Ovary (tissue), 10 donors: ENCODE measurements at places on chromosomes 4 and X.

- H3K27ac ChIP-seq, result no peak overlapping the region
- H3K4me3 ChIP-seq, result no peak overlapping the region
- H3K4me1 ChIP-seq, result no peaks in the 10 kb centered on the region
- no peak for DNase-seq
- H3K36me3 ChIP-seq, result no peaks in the 10 kb centered on the region
- no peaks in the 10 kb centered on the region for H3K27me3 ChIP-seq
These were observed 736.3 kb upstream of the PCDH7 start for GRCh38 chr4:29983890-29984289.

GRCh38 chrX:112078606-112079005 is 4.0 kb downstream of the TRPC5 start:
- no peaks in the 10 kb centered on the region for H3K27me3 ChIP-seq
- no peak overlapping the region for H3K27ac ChIP-seq
- H3K4me1 ChIP-seq, result no peaks in the 10 kb centered on the region
- no peaks in the 10 kb centered on the region for H3K36me3 ChIP-seq
- H3K4me3 ChIP-seq, result no peak overlapping the region

DNA sequence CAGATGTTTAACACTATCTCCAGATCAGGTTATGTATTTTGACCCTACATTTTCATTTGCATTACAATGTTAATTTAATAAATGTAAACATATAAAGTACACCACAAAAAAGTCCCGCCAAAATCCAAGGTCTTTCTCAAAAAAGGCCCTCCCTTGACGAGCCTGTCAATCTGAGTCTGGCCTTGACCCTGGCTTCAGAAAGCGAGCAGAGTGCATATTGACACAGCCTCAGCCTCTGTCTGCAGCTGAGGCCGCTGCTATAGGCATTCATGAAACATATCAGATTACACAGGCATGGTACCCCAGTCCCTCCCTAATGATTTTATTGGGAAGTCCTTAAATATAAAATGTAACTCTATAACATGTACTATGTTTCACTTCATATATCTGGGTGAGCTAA is 6.2 kb downstream of the MBNL3 start:
- no peaks in the 10 kb centered on the region for H3K36me3 ChIP-seq
- no peaks in the 10 kb centered on the region for H3K27me3 ChIP-seq
- no peak overlapping the region for H3K27ac ChIP-seq
- peaks cover 3% of the 10 kb centered on the region for H3K4me1 ChIP-seq
- H3K4me3 ChIP-seq, result no peak overlapping the region

DNA sequence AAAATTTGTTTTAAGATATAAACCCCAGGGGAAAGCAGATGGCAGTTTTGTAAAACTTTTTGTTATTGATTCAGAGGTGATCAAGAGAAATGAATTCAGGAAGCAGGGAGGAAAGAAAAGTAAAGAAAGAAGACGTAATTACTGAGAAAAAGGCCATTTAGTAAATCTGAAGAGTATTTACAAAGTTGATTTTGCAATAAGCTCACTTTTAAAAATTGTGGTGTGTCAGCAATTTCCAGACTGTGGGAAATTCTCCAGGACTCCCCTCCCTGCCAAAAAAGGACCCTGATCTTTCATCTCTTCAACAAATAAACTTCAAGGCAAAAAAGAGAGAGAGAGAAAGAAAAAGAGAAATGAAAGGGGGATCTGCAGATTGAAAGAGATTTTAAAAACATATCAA is 36.6 kb downstream of the PCYT1B start:
- H3K4me3 ChIP-seq, result no peak overlapping the region
- no peaks in the 10 kb centered on the region for H3K27me3 ChIP-seq
- no peaks in the 10 kb centered on the region for H3K4me1 ChIP-seq
- DNase-seq, result no peak
- no peak overlapping the region for H3K27ac ChIP-seq
- no peaks in the 10 kb centered on the region for H3K36me3 ChIP-seq

DNA sequence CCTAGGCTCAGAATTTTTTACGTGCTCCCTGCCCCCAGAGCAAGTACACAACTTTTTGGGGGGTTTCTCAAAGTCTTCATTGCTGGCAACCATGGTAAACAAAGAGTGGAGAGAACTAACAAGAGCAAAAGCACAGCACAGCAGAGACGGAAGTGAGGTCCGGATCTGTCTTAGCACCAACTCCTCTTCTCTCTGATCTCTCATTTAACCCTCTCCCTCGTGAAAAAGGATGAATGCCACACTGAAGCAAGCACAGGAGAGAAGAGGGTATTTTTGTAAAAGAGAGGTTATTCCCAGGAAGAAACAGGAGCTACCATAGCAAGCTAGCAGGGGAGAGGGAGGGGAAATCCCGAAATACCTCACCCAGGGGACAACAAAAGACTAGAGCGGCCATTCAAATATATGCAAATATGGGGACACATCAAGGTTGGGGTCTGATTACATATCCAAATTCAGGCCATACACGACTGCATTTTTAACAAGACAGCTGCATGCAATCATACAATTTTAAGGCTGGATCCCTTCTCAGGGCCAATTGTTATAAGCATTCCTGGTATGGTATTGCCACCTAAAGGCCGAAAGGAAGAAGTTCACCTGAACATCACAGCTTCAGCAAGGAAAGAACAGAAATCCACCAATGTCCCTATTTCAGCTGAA is 46.6 kb downstream of the CD40LG start:
- no peaks in the 10 kb centered on the region for H3K36me3 ChIP-seq
- no peak overlapping the region for H3K4me3 ChIP-seq
- H3K4me1 ChIP-seq, result no peaks in the 10 kb centered on the region
- no peak overlapping the region for H3K27ac ChIP-seq
- H3K27me3 ChIP-seq, result no peaks in the 10 kb centered on the region
- DNase-seq, result no peak

DNA sequence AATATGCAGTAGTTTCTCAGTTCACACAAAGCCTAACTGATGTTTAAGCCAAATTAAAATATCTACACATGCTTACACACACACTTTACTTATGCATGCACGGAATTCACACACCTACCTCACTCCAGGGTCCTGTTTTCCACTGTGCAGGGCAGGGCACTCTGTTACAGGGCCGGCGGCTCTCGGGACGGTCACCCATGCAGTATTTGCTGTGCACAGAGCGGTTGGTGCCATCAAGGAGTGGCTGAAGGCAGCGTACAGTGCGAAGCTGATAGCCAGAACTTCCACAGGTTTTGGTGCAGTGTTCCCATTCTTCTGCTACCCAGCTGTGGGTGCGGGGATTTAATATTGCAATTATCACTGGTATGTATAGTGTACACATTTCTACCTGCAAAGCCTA is 258.9 kb downstream of the NPFFR2 start:
- no peak for DNase-seq
- H3K27me3 ChIP-seq, result no peaks in the 10 kb centered on the region
- no peaks in the 10 kb centered on the region for H3K4me1 ChIP-seq
- no peak overlapping the region for H3K4me3 ChIP-seq

DNA sequence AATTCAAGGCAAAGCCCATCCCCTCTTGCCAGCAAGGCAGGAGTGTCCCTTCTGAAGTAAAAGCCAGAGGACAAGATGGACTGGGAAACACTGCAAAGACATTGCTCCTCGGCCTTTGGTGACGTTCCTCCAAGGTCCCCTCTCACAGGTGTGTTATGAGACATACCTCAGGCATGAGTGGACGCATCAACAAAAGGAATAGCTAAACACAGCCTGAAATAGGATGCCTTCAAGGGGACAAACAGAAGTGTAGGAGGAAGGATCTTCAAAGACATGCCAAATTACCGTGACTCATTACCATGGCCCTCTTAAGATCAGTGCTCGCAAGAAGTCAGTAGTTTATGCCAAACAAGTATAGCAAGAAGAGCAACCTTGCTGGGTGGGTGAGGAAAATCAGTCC is 6.0 kb upstream of the IDS start:
- no peaks in the 10 kb centered on the region for H3K4me1 ChIP-seq
- no peaks in the 10 kb centered on the region for H3K27me3 ChIP-seq
- DNase-seq, result no peak
- H3K27ac ChIP-seq, result no peak overlapping the region

DNA sequence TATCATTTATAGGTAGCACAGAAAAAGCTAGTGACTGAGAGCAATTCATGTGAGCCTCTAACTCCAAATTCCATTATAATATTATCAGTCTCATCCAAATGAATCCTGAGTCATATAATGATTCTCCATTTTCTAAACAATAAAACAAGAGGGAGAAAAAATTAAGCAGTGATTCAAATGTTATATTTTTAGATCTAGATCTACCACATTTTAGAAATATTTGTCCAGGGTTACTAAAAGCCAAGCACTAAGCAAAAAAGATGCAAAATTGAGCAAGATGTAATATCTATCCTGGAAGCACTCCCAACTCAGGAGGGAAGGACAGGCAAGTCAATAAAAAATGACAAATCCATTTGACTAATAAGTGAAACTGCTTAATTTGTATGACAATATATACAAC is 172.8 kb downstream of the FBXW7 start:
- H3K27ac ChIP-seq, result no peak overlapping the region
- H3K27me3 ChIP-seq, result no peaks in the 10 kb centered on the region
- no peaks in the 10 kb centered on the region for H3K36me3 ChIP-seq
- DNase-seq, result no peak

- H3K36me3 ChIP-seq, result no peaks in the 10 kb centered on the region
- H3K4me3 ChIP-seq, result no peak overlapping the region
- no peak overlapping the region for H3K27ac ChIP-seq
- no peak for DNase-seq
- no peaks in the 10 kb centered on the region for H3K27me3 ChIP-seq
These were observed 60.1 kb downstream of the SH2D1A start for GRCh38 chrX:124406294-124407014.

GRCh38 chr4:184616633-184617551 is 32.4 kb downstream of the CASP3 start:
- H3K27me3 ChIP-seq, result no peaks in the 10 kb centered on the region
- DNase-seq, result no peak
- no peaks in the 10 kb centered on the region for H3K4me1 ChIP-seq
- no peaks in the 10 kb centered on the region for H3K36me3 ChIP-seq
- no peak overlapping the region for H3K4me3 ChIP-seq

DNA sequence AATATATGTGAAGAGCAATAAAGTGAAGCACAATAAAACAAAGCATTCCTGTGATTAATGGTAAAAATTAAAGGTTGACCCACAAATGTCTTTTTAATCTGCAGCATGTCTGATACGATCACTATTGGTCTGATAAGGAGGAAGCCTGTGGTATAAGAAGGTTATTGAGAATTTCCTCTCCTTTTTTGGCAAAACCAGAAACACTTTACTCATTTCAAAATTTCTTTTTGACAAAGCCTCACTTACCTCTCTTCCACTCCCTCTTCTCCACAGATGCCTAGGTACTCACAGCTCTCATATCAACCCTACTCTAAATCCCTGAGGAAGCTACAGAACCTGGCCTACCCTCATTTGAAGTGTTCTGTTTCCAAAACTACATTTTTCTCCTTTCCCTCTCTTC is 56.1 kb downstream of the TSPAN5 start:
- no peaks in the 10 kb centered on the region for H3K36me3 ChIP-seq
- no peak overlapping the region for H3K4me3 ChIP-seq
- H3K4me1 ChIP-seq, result peaks cover 4% of the 10 kb centered on the region

GRCh38 chr4:123127218-123127617 is 204.8 kb upstream of the NUDT6 start:
- no peak overlapping the region for H3K27ac ChIP-seq
- no peaks in the 10 kb centered on the region for H3K36me3 ChIP-seq
- H3K27me3 ChIP-seq, result no peaks in the 10 kb centered on the region
- H3K4me3 ChIP-seq, result no peak overlapping the region
- no peak for DNase-seq
- no peaks in the 10 kb centered on the region for H3K4me1 ChIP-seq

- H3K4me3 ChIP-seq, result no peak overlapping the region
- H3K4me1 ChIP-seq, result no peaks in the 10 kb centered on the region
- H3K27me3 ChIP-seq, result no peaks in the 10 kb centered on the region
- H3K27ac ChIP-seq, result no peak overlapping the region
- no peak for DNase-seq
- no peaks in the 10 kb centered on the region for H3K36me3 ChIP-seq
These were observed 323.2 kb upstream of the INTU start for GRCh38 chr4:127309369-127310102.

DNA sequence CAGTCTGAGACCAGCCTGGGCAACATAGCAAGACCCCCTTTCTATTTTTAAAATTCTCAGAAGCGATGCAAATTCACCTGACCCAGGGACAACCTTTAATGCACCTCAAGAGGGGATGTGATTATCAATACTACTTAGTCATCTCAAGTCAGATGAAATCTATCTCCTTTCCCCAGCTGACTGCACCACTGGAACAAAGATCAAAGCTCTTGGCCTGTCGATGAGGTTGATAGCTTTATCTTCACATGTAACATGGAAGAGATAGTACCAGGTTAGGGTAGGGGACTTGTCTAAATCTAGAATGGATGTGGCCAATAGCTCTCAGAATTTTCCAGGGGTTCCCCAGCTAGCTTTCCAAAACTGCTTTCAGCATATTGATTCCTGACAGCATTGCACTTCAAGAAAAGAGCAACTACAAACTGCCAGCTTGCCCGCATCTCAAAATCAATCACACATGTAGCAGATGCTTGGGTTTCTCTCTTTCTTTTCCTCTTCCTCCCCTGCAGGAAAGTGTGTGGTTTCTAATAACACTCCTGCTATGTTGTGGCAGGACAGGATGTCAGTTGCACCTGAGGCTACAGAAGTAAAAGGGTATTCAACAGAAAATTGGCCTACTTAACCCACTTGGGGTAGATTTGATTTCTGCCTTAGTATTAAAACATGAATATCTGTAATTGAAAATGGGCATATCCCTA is 12.2 kb upstream of the TMEM164 start:
- H3K27me3 ChIP-seq, result no peaks in the 10 kb centered on the region
- no peak for DNase-seq
- no peaks in the 10 kb centered on the region for H3K36me3 ChIP-seq
- H3K4me1 ChIP-seq, result no peaks in the 10 kb centered on the region
- no peak overlapping the region for H3K27ac ChIP-seq
- H3K4me3 ChIP-seq, result no peak overlapping the region

DNA sequence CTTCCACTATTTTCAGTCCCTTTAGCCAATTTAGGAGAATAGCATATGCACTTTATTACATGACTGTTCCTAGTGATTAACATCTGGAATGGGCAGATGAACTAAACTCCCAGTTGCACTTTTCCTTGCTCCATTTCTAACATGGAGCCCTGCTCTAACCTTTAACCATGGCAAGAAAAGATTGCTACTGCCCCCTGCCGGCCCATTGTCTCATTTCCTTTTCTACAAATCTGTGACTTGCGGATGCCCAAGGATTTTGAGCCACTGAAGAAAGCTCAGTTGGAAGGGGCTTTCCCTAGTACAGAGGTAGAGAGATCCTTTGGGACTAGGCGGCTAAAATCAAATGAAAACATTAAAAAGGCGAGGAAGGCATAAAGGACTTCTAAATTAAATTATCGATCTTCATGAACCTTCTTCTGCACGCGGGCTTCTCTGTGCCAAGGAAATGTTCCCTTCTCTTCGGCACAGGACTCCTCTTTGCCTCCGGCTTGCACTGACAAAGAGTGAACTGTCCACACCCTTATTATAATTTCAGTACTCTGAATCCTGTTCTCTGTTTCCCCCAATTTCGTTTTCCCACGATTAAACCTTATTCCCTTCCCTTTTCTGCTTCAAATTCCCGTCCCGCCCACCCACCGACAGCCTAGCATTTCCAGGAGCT is 577 bp upstream of the GLRA2 start:
- DNase-seq, result peak; percentile 58
- no peak overlapping the region for H3K4me3 ChIP-seq
- no peaks in the 10 kb centered on the region for H3K4me1 ChIP-seq

GRCh38 chr4:68724426-68724825 is 54.0 kb upstream of the UGT2B15 start:
- no peak overlapping the region for H3K4me3 ChIP-seq
- no peak overlapping the region for H3K27ac ChIP-seq
- no peaks in the 10 kb centered on the region for H3K27me3 ChIP-seq
- no peaks in the 10 kb centered on the region for H3K4me1 ChIP-seq
- DNase-seq, result no peak
- H3K36me3 ChIP-seq, result no peaks in the 10 kb centered on the region
